Adrenal gland (tissue), 19 donors: ENCODE measurements at places on chromosomes 7 and 10. TPM values are rescaled to one million over a fixed set of nuclear protein-coding genes. Genes with fewer than 3 reads are reported as not detected.

GRCh38 chr7:117015258-117016184 is 62.2 kb downstream of the ST7 start:
- no peaks in the 10 kb centered on the region for H3K27me3 ChIP-seq
- H3K4me1 ChIP-seq: no peaks in the 10 kb centered on the region
- H3K4me3 ChIP-seq: no peak overlapping the region
- no peak overlapping the region for H3K27ac ChIP-seq
- no peak for DNase-seq

- H3K4me3 ChIP-seq: no peak overlapping the region
- H3K36me3 ChIP-seq: no peaks in the 10 kb centered on the region
- H3K4me1 ChIP-seq: no peaks in the 10 kb centered on the region
- no peak overlapping the region for H3K27ac ChIP-seq
- DNase-seq: no peak
Measured at GRCh38 chr10:10777723-10778122, 239.9 kb upstream of the CELF2 start.

DNA sequence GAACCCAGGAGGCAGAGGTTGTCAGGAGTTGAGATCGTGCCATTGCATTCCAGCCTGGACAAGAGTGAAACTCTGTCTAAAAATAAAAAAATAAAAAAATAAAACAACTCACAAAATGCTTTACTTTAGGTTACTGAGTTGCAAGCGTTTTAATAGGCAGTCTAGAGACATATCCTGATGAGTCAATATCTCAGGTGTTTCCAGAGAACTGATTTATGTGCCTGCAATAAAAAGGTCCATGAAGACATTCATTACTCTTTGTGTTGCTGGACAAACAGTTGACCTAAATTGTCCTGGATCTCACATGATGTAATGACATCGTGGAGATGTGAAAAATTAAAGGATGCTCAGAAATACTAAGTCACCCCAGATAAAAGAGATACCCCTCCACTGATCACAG is 31.5 kb downstream of the CDNF start:
- no peak for DNase-seq
- H3K4me3 ChIP-seq: no peak overlapping the region
- no peaks in the 10 kb centered on the region for H3K36me3 ChIP-seq
- H3K27ac ChIP-seq: no peak overlapping the region
- no peaks in the 10 kb centered on the region for H3K27me3 ChIP-seq

DNA sequence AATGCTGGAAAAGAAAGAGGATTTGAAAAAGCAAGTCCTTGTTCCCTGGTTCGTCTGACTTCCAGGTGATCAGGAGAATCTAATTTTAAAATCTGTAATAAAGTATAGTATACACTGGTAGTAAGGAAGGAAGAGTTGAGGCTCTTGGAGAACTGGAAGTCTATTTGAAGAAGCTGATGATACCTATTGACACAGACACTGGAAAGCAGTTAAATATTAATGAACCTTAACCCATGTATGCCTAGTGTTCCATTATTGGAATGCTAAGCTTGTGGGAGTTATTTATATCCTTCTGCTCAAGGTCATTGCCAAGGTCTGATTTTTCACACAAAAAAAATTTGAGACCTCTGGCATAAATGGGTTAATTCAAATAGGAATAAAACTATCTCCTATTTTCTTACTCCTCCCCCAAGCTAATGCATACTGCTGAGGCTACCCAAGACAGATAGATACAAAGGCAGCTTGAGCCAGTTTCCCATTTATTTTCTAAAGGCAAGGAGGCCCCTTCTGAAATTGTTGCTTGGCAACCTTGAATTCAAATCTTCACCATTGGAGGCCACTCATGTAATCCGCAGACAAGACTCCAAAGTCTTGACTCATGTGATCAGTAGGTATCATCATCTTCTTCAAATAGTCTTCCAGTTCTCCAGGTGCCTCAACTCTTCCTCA is 110.2 kb downstream of the FZD1 start:
- H3K4me1 ChIP-seq: no peaks in the 10 kb centered on the region
- DNase-seq: no peak
- H3K4me3 ChIP-seq: no peak overlapping the region
- H3K27ac ChIP-seq: no peak overlapping the region
- H3K36me3 ChIP-seq: no peaks in the 10 kb centered on the region

GRCh38 chr10:29658984-29659965 is 24.5 kb upstream of the SVIL start:
- peak; percentile 72 for DNase-seq
- H3K4me3 ChIP-seq: no peak overlapping the region
- no peaks in the 10 kb centered on the region for H3K27me3 ChIP-seq
- H3K36me3 ChIP-seq: peaks cover 3% of the 10 kb centered on the region
- no peak overlapping the region for H3K27ac ChIP-seq

GRCh38 chr7:155847821-155848435 is 35.7 kb upstream of the SHH start:
- no peak overlapping the region for H3K27ac ChIP-seq
- no peaks in the 10 kb centered on the region for H3K4me1 ChIP-seq
- H3K4me3 ChIP-seq: no peak overlapping the region
- H3K36me3 ChIP-seq: no peaks in the 10 kb centered on the region
- H3K27me3 ChIP-seq: no peaks in the 10 kb centered on the region
- no peak for DNase-seq

DNA sequence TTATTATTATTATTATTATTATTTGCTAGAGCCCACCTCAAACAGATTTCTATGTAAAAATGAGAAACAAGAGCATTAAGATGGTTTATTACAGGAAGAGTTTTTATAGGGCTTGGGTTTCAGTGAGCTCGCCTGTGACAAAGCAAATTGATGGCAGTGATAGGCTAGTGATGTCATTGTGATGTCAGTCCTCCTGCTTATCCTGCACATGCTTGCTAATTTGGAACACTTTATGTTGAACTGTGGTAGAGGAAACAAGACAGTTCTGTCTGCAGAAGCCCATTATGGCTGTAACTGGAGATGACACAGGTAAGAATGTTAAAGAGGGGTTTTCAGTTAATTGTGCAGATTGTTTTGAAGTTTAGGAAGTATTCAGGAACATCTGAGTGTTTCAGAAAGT is 68.3 kb downstream of the CREM start:
- peak overlapping the region; percentile 92 for H3K27ac ChIP-seq
- H3K27me3 ChIP-seq: no peaks in the 10 kb centered on the region

DNA sequence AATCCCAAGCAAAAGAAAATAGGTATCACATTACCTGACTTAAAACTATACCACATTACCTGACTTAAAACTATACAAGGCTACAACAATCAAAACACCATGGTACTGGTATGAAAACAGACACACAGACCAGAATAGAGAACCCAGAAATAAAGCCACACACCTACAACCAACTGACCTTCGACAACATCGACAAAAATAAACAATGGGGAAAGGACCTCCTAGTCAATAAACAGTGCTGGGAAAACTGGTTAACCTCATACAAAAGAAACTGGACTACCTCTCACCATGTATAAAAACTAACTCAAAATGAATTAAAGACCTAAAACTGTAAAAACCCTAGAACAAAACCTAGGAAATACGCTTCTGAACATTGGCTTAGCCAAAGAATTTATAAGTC is 22.5 kb downstream of the SNX13 start:
- H3K4me3 ChIP-seq: no peak overlapping the region
- H3K27ac ChIP-seq: no peak overlapping the region
- no peaks in the 10 kb centered on the region for H3K27me3 ChIP-seq

DNA sequence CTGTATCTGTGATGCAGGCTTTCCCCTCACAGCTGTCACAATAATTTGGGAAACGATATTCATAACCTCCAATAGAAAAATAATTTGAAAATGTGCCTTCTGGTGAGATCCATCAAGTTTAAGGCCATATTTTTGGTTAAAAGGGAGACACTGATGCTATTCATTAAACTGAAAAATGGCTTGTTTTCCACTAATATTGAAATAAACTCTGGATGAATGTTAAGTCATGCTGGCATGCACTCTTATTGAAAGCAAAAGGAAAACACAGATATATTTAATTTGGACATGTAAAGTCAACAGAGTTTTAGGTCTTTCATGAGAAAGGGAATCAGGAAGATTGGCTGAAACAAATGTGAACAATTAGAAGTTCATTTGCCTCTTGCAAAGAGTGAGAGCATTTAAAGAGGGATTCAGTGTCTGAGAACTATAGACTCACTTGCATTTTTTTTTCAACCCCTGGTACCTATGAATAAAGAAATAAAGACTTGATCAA is 879.2 kb downstream of the LRMDA start:
- H3K4me3 ChIP-seq: no peak overlapping the region
- H3K4me1 ChIP-seq: peaks cover 36% of the 10 kb centered on the region
- no peak for DNase-seq
- H3K27me3 ChIP-seq: no peaks in the 10 kb centered on the region

Gene AGR2
- not detected for total RNA-seq

Gene CTAGE4
- not detected for total RNA-seq

Gene ASB10
- total RNA-seq: not detected

Gene DNAJC12
- 82.5 TPM for total RNA-seq
